Activated gamma-delta T cell treated with anti-CD3 and anti-CD28 coated beads, Interleukin-2, amount 50 U/mL, for 16 hours (primary cell): ENCODE measurements at places on chromosomes 6 and 20.
A peak's percentile ranks its signal among the peaks of the same experiment; 100 is the strongest.

- no peak for DNase-seq
Measured at GRCh38 chr6:156698239-156699016, 78.8 kb upstream of the ARID1B start.

GRCh38 chr6:165045631-165046030, 263.8 kb downstream of the C6orf118 start:
- DNase-seq: no peak

- DNase-seq: peak; percentile 45
Measured at GRCh38 chr6:27502508-27503435, 29.9 kb upstream of the ZNF184 start.

DNA sequence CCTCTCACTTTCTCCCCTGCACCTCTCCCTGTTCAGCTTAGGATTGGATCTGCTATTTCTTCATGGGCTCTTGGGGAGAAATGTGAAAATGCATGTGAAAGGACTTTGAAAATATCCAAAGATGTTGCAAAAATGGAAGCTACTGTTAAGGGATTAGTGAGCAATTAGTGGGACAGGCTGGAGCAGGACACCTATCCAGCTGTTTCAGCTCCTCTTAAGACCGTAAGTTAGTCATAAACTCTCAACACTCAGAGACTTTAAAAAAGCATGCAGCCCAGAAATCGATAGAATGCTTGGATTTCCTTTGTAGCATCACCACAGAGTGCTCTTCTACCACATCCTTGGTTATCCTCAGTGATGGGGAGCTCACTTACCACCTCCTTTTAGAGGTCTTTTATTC, 88.7 kb downstream of the SLC24A3 start:
- DNase-seq: no peak

GRCh38 chr20:31712112-31712553, 10.5 kb downstream of the BCL2L1 start:
- no peak for DNase-seq
